ENCODE measurements at places on chromosomes 13 and 19. TPM values are rescaled to one million over a fixed set of nuclear protein-coding genes. Genes with fewer than 3 reads are reported as not detected.

GRCh38 chr13:98300956-98301641 lies 124.0 kb upstream of the RNF113B start:
- peak; percentile 33 for DNase-seq

- DNase-seq = no peak
These were observed 318.2 kb downstream of the MYO16 start for GRCh38 chr13:108947551-108948030.

GRCh38 chr13:91024157-91024792 lies 323.2 kb upstream of the MIR17HG start:
- DNase-seq = no peak

- DNase-seq = peak; percentile 25
These were observed 5.7 kb downstream of the ZNF574 start for GRCh38 chr19:42081584-42082203.

DNA sequence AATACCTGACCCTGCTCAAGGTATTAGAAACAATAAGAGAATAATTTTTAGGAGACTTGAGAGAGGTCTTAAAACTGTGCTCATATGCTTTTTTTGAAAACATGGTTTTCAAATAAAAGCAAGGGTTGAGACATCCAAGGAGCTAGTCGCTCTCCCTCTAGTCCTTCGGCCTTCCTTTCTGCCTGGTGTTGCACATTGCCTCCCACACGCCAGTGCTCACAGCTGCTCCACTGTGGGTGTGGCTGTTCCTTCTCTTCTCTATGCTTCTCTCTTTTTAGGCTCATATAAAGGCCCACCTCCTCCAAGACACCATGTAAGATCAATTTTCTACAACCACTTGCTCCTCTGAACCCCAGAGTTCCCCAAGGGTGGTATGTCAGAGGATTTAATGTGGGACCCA lies 352.6 kb downstream of the ENOX1 start:
- no peak for DNase-seq

DNA sequence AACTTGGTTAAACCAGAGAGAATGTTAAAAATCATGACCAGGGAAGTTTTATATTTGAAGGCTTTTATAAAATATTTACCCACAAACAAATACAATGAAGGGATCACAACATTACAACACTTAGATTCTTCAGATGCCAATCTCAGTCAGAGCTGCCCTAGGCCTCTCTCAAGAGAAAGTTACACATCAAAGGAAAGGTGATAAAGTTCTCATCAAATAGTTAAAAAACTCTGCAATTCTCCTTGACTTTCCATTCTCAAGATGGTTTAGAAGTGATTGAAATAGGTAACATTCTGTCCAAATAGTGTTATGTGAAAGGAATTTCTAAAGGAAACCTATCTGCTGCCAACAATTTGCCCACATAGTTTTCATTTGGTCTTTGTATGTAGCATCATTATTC lies 1115.2 kb upstream of the MIR17HG start:
- DNase-seq = no peak

- no peak for DNase-seq
These were observed 12.8 kb downstream of the C3 start for GRCh38 chr19:6707658-6708018.

GRCh38 chr13:36804588-36804987 lies 14.4 kb upstream of the RFXAP start:
- no peak for DNase-seq

GRCh38 chr19:703651-704446 lies 4.9 kb upstream of the PALM start:
- no peak for DNase-seq

PCDH9 gene
- 0.26 TPM for total RNA-seq

GARIN5A gene
- total RNA-seq = 0.51 TPM

CGB2 gene
- total RNA-seq = not detected

CGB5 gene
- total RNA-seq = 0.26 TPM

CXCL17 gene
- total RNA-seq = 5.8 TPM

CFD gene
- total RNA-seq = 1.2 TPM

ZNF99 gene
- not detected for total RNA-seq

PGLYRP2 gene
- not detected for total RNA-seq

Measured in bronchial epithelial cell (primary cell).